ENCODE measurements at places on chromosomes 12 and 14.

GRCh38 chr12:100624571-100624970 is 51.1 kb downstream of the GAS2L3 start:
- no peak for DNase-seq

DNA sequence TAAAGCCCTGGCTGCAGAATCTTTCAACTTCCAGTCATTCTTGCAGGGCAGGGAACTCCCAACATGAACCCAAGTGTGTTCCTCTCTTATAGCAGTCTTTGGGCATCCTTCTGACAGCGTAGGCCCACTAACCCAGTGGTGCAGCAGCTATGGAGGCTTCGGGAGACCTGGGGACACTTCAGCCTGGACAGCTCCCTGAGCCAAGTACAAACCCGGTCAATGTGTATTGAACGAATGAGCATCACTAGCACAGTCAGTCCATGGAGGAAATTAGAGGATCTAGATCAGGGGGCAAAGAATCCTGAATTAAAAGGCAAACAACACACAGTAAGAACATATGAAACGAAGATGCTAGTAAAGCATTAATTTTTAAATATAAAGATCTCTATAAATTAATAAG is 41.8 kb downstream of the KIAA0586 start:
- no peak for DNase-seq

DNA sequence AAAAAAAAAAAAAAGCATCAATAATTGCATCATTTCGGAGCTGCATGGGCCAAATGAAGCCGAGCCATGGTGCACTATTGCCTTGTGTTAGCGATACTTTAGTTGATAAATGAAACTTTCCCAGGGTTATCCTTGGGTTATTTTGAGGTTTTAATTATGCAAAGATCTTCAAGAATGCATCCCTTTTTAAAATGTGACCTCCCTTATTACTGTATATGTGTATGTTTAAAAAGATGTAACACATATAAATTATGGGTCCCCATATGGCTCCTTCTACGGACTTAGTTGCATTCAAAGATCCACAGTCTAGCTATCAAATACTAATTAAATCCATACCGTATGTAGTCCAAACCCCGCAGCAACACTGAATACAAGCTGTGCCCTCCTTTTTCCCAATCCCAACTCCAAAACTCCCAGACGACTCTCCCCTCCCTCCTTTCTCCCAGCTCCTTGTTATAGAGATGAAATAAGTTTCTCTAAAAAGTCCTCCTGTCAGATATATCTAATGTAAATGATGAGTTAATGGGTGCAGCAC is 129.3 kb upstream of the MAP1LC3B2 start:
- no peak for DNase-seq

DNA sequence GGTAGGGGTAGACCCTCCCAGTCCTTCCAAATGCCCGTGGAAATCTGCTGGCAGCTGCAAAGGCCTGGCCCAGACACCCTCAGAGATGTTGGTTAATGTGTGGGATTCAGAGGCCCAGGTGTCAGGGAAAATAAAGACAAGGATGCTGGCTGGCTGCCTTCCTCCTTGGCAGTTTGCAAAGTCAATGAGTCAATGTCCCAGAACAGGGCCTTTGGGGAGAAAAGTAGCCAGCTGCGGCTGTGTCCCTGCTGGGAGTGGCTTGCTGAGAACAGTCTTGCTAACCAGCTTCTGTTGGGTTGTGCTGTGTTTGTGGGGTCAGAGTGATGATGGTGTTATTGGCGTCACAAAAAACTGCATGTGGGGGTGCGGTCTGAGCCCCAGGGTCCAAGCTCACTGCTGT is 29.2 kb downstream of the GLRX5 start:
- DNase-seq: no peak

DNA sequence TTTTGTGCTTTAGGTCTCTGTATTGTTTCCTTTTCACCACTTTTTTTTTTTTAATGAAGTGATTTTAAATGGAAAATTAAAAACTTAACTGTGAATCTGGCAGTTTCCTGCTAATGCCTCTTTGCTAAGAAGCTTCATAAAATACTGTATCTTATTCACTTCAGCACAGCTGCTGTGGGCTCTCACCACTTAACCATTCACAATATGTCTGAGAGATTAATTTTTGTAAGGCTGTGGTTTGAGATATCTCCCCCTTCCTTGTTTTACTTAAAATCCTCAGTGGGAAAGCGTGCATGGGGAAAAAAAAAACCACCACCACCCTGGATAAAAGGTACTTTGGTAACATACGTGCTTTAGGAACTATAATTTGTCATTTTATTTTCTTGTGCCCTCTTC is 115.9 kb downstream of the ETV6 start:
- peak; percentile 65 for DNase-seq
